ENCODE measurements at places on chromosomes 2 and 18.
A peak's percentile ranks its signal among the peaks of the same experiment; 100 is the strongest.

GRCh38 chr18:39843546-39843945 lies 2111.5 kb upstream of the PIK3C3 start:
- DNase-seq = no peak

DNA sequence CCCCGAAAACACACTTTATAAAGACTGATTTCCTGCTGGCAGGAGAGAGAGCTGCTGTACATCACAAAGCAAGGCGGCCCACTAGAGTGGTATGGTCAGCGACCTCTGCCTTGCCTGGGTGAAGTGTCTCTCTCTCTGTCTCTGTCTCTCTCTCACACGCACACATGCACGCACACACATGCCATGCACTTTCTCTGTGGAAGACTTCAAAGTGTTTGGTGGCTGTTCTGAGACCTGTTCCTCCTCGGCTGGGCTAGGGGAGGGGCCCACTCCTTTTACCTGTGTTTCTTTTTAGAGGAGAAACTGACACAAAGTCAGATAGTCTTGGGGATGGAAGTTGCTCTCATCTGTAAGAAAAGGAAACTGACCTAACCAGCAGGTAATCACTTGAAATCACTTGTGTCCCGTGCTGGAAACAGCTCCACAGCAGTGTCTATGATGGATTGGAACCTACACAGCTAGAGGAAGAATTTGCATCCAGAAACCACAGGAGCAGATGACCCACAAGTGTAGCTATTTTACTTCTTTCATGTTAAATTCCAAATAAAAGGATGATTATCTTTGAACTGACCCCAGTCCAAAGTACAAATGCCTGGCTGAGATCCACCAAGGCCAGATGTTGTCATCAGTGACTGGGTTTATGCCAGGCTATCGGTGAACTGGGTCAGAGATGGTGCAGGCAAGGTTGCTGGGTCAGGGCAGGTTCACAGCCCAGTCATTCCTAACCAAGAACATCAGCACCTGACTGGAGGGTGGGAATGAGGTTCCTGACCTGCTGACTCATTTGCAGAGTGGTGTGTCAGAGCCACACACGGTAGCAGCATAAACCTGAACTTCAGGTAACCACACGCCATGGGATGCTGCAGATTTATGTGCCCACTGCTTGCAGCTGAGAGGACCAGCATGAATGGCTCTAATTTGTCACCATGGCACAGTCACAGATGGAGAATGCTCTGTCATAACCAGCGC lies 63.0 kb downstream of the NPAS2 start:
- no peak for DNase-seq

- peak; percentile 80 for DNase-seq
These were observed 23.6 kb upstream of the HES6 start for GRCh38 chr2:238263204-238264071.

GRCh38 chr2:191760655-191761262 lies 82.8 kb downstream of the NABP1 start:
- no peak for DNase-seq

DNA sequence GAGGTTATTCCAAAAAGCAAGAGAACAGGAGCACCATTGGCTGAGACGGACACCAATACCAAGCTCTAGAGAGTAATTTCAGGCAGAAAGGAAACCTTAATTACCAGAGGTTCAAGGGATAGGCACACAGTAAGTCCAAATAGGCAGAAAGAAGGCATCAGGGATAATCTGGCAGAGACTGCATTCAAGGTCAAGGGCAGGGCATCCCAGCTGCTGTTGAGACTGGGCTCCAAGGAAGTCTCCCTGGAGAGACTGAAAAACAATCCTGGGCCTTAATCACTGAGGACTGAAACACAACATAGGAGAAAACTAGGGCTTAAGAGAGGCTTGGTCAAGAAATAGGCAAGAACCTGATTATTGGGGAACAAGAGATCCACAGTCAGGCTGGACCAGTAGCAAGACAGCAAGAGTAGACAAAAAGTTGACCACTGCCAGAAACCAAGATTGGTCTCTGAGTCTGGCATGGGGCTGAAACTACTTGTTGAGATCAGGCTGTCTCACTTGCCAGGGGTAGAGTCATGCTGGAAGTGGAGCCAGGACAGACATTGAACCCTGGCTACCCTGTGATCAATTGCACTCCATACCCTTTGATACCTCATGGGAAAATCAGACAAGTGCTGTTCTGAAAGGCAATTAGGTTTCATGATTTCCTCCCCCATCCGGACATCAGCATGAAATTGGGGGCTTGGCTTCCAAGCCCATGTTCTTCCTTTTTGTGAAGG lies 193.2 kb upstream of the TNP1 start:
- no peak for DNase-seq

DNA sequence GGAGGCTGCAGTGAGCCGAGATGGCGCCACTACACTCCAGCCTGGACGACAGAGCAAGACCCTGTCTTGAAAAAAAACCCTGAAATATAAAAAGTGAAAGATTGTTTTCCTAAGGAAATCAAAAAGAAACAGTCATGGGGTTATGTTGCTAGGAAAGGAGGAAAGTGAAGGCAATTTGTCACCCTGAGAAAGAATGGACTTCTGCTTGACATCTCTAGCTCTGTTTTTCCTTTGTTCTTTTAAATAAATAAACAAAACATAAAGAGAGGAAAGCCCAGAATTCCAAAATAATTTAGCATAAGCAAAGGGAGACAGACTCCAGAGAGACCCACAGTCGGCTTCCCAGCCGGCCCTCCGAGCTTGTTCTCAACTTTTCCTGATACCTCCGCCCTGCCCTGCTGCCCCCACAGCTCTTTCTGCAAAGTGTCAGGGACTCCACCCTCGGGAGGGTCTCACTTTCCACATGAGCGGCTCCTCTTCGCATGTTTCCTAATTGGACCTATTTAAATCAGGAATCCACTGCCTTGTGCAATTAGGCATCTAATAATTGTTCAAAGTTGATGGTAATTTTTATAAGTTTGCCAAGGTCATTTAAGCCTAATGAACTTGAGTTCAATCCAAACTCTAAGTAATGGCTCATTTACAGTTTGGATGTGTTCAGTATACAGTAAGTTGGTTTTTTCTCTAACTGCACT lies 49.8 kb upstream of the COPS8 start:
- no peak for DNase-seq

GRCh38 chr2:198273660-198274059 lies 469.3 kb downstream of the PLCL1 start:
- DNase-seq = no peak

GRCh38 chr18:1559563-1559962 lies 654.9 kb downstream of the ADCYAP1 start:
- no peak for DNase-seq

GRCh38 chr2:11912980-11913379 lies 166.5 kb downstream of the LPIN1 start:
- DNase-seq = no peak

DNA sequence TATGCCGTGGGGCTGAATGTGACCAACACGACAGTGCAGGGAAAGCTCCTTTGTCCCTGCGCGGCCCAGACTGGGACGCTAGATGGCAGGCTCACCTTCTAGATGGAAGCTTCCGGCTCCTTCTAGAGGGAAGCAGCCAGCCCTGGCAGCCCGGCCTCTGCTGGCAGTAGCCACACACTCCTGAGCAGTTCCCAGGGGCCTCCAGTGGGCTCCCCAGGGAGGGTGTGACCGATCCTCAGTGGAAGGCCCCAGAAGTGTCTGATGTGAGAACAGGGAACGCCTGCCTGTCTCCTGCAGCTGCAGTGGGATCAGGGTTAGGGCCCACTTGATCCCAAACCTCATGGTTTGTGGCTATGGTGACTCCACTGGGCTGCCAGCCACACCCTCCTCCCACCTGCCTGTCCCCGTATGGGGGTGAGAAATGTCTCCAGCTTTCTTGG lies 48.5 kb upstream of the LRPPRC start:
- DNase-seq = peak; percentile 75

DNA sequence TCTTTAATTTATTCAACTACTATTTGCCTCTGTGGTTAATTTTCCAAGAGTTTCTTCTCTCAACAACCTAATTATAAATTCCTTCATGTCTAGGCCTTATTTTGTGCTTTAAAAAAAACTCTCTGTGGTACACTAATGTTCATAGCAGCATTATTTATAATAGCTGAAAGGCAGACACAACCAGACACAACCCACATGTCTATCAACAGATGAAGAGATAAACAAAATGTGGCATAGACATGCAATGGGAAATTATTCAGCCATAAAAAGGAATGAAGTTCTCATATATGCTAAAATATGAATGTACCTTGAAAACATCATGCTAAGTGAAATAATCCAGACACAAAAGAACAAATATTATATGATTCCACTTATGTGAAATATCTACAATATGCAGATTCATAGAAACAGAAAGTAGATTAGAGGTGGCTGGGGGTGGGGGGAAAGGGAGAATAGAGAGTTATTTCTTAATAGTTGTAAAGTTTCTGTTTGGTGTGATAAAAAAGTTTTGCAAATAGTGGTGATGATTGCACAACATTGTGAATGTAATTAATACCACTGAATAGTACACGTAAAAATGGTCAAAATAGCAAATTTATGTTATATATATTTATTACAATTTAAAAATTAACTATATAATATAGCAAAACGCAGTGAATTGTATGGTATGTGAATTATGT lies 28.1 kb upstream of the RASGRP3 start:
- DNase-seq = peak; percentile 17

DNA sequence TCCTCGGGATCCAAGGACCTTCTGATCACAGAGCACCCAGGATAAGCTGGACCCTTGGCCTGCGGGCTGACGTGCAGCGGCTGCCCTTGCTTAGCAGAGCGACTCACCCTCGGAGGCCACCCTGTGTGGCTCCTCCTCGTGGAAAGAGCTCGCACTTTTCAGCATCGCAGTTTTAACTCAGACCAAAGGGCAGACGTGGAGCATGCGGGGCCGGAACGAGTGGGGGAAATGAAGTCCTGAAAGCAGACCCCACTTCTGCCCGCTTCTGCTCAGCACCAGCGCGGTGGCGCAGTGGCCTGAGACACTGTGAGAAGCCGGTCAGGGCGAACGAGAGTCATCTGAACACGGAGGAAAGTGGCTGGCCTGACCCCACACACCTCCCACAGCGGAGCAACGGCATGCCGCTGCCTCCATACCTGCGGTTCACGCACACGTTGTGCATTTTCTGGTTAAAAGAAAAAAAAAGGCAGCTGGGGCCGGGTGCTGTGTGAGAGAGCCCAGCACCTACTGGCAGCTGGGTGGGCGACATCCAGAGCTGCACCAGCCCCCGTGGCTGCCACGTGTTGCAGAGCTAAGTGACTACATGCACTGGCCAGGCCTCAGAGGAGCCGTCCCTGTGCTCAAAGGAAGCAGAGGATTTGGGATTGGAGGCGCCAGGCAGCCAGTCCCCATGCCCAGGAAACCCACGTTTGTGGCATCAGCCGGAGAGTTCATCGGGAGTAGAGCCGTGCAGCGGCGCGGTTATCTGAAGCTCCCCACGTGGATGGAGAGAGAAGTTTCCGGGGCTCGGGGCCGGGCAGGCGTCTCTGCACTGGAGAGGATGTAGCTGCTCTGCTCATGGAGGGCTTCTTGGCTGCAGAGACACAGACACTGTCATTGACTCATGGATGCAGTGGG lies 89.7 kb downstream of the USP40 start:
- DNase-seq = no peak

DNA sequence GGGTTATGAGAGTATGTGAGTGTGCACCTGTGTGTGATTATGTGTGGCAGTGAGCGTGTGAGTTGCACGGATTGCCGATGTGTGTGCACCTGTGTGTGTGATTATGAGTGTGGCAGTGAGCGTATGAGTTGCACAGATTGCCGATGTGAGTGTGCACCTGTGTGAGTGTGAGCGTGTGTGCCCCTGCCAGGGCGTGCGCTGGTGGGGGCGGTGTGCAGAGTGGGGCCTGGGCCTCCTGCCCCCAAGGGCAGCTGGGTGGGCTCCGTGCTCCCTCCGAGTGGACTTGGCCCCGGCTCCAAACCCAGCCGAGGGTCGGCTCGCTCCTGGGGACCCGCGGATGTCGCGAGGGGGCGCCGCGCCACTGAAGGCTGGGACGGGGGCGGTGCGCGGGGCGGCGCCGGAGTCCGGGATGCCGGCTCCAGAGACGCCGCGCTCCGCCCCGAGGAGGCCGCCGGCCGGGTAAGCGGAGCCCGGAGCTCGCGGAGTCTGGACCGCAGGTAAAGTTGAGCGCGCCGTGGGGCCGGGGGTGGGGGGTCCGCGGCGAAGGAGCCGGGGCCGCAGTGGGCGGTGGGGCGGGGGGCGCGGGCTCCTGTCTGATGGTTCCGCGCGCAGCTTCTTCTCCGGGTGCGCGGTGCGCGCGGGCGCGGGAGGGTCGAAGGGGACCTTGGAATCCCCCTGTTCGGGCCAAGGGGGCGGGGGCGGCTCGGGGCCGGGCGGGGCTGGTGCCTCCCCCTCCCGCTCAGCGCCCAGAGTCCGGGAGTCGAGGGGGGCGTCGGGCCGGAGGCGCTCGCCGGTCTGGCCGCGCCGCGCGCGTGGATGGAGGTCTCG lies at the start of gene KCNG2:
Gene KCNG2 (plus strand): TSS at position 421 of the 828 bp plus-strand sequence. CDS start 65,730 bp downstream, outside the sequence.
- peak; percentile 11 for DNase-seq

- no peak for DNase-seq
These were observed 288.5 kb downstream of the TNS1 start for GRCh38 chr2:217714287-217714751.

- DNase-seq = peak; percentile 80
These were observed at the start of gene SERTAD2 for GRCh38 chr2:64653109-64654062. SERTAD2 (minus strand) TSS chr2:64653913; CDS start chr2:64636871, 17,042 bp downstream.

DNA sequence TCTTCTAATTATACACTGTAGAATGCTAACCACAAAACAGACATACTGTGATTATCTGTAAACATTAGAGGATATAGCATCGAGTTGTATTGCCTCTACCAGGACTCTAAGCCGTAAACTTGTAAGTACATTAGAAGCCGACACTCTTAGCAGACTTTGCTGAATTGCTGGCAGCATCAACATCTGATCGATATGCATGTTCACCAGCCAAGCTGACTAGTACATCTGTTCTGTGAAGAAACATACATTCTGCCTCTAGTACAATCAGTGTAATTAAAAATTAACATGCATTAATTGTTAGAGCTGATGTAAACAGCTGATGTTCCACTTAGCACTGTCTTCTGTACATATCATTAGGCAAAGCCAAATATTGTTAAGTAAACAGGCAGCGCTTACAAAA lies 502.2 kb downstream of the NR4A2 start:
- DNase-seq = no peak

DNA sequence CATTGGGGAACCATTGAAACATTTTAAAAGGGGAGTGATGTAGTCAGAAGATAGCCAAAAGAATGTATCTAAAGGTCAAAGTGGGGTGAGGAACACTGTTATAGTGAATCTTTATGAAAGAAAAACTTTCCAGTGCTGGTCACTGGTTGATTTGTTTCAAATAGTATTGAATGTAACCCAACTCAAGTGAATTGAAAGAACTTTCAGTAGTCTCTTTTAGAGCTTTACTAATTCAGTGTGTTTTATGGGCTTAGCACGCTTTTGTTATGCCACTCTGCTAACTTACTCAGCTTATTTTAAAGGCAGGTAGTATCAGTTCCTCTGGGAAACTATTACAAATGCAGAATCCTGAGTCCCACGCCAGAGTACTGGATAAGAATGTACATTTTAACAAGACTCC lies 57.3 kb downstream of the GTF2A1L start:
- no peak for DNase-seq

- DNase-seq = peak; percentile 40
These were observed 16.3 kb downstream of the PCBP1 start for GRCh38 chr2:70103531-70104061.

- DNase-seq = peak; percentile 66
These were observed 4.5 kb upstream of the OSR1 start for GRCh38 chr2:19362755-19363473.

Data from AML-193 (cell line).